ENCODE measurements at places on chromosomes 4 and X.

GRCh38 chrX:11530621-11531020 is 135.1 kb downstream of the ARHGAP6 start:
- no peak for DNase-seq

DNA sequence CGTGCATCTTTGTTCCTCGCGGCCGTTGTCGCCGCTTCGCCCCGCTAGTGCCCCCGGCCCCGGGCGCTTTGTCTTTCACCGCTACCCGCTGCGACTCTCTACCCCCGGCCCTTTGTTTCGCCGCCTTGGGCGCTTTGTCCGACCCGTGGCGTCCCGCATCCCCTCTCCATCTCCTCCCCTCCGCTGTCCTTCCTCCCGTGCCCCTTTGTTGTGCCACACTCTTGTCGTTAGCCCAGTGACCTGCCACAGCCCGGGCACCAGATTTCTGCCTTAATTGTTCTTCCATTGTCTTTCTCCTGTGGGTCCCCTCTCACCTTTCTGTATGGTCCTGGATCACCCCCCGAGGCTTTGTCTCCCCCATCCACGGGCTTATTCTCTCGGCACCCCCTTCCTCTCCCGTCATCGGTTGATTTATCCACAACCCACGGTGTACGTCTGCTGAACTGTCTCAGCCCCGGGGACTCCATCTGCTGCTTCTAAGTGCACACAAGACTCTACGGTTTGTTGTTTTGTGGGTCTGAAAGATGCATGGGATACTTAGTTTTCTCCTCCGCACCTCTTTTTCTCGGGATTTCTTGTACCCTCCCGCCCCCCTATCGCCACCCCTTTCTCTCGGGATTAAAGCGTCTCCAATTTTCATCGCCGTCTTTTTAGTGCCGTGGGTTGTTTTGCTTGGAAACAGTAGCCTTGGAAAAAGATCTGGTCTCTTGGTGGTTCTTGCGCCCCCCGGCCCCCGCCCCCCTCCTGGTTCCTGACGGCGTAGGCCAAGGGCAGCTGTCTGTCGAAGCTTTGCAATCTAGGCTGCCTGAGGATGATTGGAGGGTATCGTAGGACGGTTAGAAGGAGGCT is 783 bp downstream of the RBPJ start:
- DNase-seq: no peak

- DNase-seq: peak; percentile 66
Observed at GRCh38 chr4:106369456-106370060, 980 bp upstream of the GIMD1 start.

GRCh38 chr4:30720021-30720660 is at the start of gene PCDH7:
PCDH7 (plus strand) TSS chr4:30720369; CDS start chr4:30721423, 1,054 bp downstream.
- no peak for DNase-seq

GRCh38 chr4:15938182-15938581 is 358 bp downstream of the FGFBP1 start:
- DNase-seq: no peak

GRCh38 chr4:95267081-95267480 is 281.7 kb downstream of the UNC5C start:
- DNase-seq: no peak

GRCh38 chrX:74434336-74434735 is 13.0 kb downstream of the SLC16A2 start:
- no peak for DNase-seq

DNA sequence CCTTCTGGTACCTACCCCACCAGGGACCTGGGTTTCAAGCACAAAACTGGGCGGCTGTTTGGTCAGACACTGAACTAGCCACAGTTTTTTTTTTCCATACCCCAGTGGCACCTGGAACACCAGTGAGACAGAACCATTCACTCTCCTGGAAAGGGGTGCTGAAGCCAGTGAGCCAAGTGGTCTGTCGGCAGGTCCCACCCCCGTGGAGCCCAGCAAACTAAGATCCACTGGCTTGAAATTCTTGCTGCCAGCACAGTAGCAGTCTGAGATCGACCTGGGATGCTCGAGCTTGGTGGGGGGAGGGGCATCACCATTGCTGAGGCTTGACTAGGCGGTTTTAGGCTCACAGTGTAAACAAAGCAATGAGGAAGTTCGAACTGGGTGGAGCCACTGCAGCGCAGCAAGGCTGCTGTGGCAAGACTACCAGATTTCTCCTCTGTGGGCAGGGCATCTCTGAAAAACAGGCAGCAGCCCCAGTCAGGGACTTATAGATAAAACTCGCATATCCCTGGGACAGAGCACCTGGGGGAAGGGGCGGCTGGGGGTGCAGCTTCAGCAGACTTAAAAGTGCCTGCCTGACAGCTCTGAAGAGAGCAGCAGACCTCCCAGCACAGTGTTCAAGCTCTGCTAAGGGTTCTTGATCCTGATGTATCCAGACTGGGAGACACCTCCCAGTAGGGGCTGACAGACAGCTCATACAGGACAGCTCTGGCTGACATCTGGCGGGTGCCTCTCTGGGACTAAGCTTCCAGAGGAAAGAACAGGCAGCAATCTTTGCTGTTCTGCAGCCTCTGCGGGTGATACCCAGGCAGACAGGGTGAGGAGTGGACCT is 223.0 kb downstream of the COX18 start:
- DNase-seq: peak; percentile 4

DNA sequence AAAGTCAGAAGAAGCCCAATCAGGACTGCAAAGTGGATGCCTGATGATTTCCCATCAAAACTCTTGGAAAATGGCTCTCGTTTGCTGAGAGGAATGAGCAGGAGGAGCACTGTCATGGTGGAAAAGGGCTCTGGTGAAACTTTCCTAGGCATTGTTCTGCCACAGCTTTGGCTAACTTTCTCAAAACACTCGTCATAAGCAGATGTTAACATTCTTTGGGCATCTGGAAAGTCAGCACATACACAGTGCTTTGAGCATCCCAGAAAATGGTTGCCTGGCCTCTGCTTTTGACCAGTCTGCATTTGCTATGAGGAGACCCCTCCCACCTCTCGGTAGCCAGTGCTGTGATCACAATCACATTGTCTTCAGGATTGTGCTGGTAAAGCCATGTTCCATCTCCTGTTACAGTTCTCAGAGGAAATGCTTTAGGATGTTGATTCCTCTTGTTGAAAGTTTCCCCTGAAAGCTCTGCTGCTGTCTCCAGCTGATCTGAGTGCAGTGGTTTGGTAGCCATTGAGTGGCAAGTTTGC is 25.2 kb upstream of the TBC1D14 start:
- no peak for DNase-seq

Data from AG09319 (cell line).